ENCODE measurements at places on chromosomes 5 and 9.
A peak's percentile ranks its signal among the peaks of the same experiment; 100 is the strongest.

- H3K36me3 ChIP-seq = no peaks in the 10 kb centered on the region
- DNase-seq = peak; percentile 35
Measured at GRCh38 chr9:108813951-108814601, 41.7 kb downstream of the ACTL7B start.

GRCh38 chr9:3181049-3181953, 337.4 kb upstream of the PUM3 start:
- peaks cover 56% of the 10 kb centered on the region for H3K27me3 ChIP-seq
- peak; percentile 83 for DNase-seq
- peak overlapping the region; percentile 67 for H3K4me3 ChIP-seq
- no peak overlapping the region for H3K27ac ChIP-seq
- H3K36me3 ChIP-seq = no peaks in the 10 kb centered on the region
- H3K4me1 ChIP-seq = peaks cover 19% of the 10 kb centered on the region

DNA sequence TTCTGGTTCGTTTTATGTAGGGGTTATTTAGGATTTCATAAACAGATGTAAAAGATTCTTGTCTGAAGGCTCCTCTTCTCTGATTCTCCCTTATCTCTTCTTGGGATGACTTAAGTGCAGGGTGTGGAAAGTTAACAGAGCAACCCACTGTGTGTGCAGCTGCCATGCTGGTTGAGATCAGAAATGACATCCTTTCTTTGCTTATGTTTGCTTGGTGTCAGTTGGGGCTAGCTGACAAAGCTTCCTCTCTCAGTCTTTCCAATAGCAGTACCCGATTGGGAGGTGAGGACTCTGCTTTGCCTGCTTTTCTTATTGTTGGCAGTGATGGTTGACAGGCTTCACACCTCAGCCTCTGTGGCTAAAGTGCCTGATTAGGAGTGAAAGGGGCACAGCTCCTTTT, 26.5 kb downstream of the OGN start:
- H3K27ac ChIP-seq = no peak overlapping the region
- peaks cover 7% of the 10 kb centered on the region for H3K4me1 ChIP-seq
- H3K4me3 ChIP-seq = no peak overlapping the region
- H3K27me3 ChIP-seq = no peaks in the 10 kb centered on the region
- no peak for DNase-seq

- no peaks in the 10 kb centered on the region for H3K36me3 ChIP-seq
- H3K27me3 ChIP-seq = no peaks in the 10 kb centered on the region
- DNase-seq = no peak
- peaks cover 12% of the 10 kb centered on the region for H3K4me1 ChIP-seq
- no peak overlapping the region for H3K27ac ChIP-seq
Measured at GRCh38 chr9:4362281-4362680, 62.4 kb upstream of the GLIS3 start.

DNA sequence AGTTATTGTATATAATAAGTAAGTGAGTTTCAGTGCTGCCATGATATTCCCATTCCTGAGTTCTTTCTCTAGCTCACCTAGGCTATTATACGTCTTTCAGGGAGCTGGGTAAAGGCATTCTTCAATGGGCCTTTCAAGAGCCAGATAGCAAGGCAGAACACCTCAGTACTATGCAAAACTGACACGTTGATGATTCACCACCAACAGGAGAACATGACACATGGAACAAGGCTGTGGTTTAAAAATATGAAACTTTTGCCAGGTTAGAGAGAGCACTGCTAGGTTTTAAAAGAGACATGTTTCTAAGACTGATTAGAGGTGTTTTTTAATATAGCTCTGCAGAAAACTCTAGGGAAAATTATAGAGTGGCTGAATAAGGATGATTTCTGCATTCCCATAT, 95.9 kb downstream of the UGCG start:
- H3K27ac ChIP-seq = no peak overlapping the region
- no peaks in the 10 kb centered on the region for H3K27me3 ChIP-seq
- H3K36me3 ChIP-seq = no peaks in the 10 kb centered on the region
- no peak for DNase-seq
- H3K4me1 ChIP-seq = no peaks in the 10 kb centered on the region
- no peak overlapping the region for H3K4me3 ChIP-seq

GRCh38 chr5:80125962-80126480, 90.9 kb downstream of the THBS4 start:
- DNase-seq = no peak
- no peaks in the 10 kb centered on the region for H3K27me3 ChIP-seq
- H3K36me3 ChIP-seq = no peaks in the 10 kb centered on the region
- peaks cover 16% of the 10 kb centered on the region for H3K4me1 ChIP-seq
- H3K27ac ChIP-seq = no peak overlapping the region

GRCh38 chr5:74009502-74009901, 383.5 kb downstream of the ARHGEF28 start:
- no peak overlapping the region for H3K4me3 ChIP-seq
- H3K4me1 ChIP-seq = peaks cover 3% of the 10 kb centered on the region
- no peaks in the 10 kb centered on the region for H3K36me3 ChIP-seq
- H3K27me3 ChIP-seq = no peaks in the 10 kb centered on the region

DNA sequence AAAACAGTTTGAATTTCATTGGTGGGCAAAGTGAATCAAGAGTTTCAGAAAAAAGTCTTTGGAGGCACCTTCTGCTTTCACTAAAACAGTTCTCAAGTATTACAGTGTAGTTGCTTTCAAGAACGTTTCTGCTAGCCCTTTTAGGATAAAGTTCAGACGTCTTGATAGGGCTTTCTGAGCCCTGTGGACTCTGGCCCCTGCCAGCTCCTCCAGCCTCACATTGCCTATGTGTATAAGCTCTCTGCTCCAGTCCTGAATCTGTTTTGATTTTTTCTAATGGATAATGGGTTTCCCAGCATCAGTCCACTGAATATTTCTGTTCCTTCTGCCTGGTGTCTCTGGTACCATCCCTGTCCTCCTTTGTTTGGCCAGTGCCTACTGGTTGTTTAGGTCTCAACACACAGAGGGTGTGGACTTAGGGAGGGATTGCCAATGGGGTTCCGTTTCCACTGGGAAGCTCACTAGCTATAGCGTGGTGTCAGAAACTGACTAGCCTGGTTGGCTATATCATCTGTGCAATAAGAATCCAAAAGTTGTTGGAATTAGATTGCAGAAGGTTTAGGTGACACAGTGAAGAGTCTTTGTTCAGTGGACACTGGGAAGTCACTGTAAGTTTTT, 26.4 kb downstream of the ARHGAP26 start:
- no peak overlapping the region for H3K27ac ChIP-seq
- H3K4me1 ChIP-seq = peaks cover 2% of the 10 kb centered on the region
- no peak for DNase-seq

GRCh38 chr9:19618816-19619215, 170.0 kb downstream of the SLC24A2 start:
- no peaks in the 10 kb centered on the region for H3K27me3 ChIP-seq
- H3K4me3 ChIP-seq = no peak overlapping the region
- no peak for DNase-seq
- H3K36me3 ChIP-seq = no peaks in the 10 kb centered on the region
- no peaks in the 10 kb centered on the region for H3K4me1 ChIP-seq
- H3K27ac ChIP-seq = no peak overlapping the region

- no peaks in the 10 kb centered on the region for H3K27me3 ChIP-seq
- DNase-seq = no peak
- H3K36me3 ChIP-seq = no peaks in the 10 kb centered on the region
- no peak overlapping the region for H3K27ac ChIP-seq
- no peak overlapping the region for H3K4me3 ChIP-seq
- no peaks in the 10 kb centered on the region for H3K4me1 ChIP-seq
Measured at GRCh38 chr5:135862744-135863143, 28.3 kb downstream of the SLC25A48 start.

GRCh38 chr5:68114378-68115040, 101.0 kb upstream of the PIK3R1 start:
- no peak overlapping the region for H3K4me3 ChIP-seq
- H3K27me3 ChIP-seq = no peaks in the 10 kb centered on the region
- H3K36me3 ChIP-seq = no peaks in the 10 kb centered on the region
- peaks cover 1% of the 10 kb centered on the region for H3K4me1 ChIP-seq
- DNase-seq = no peak

DNA sequence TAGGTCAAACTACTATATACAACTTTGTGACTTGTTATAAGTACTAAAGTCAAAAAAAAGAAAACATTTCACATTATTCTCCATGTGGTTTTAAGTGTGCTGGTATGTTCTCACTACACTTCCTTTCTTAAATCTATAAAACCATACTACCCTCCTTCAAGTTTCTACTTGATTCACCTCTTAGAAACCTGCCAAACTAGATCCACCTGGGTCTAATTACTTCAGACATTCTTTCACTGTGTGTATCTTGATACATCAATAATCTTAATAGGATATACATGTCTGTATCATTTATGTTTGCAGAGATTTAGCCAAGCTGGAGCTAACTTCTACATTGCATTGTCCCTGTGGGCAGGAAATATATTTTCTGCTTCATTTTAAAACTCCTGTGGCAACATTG, 1012.6 kb downstream of the EFNA5 start:
- DNase-seq = no peak
- no peaks in the 10 kb centered on the region for H3K36me3 ChIP-seq
- H3K27me3 ChIP-seq = no peaks in the 10 kb centered on the region
- H3K4me3 ChIP-seq = no peak overlapping the region
- no peak overlapping the region for H3K27ac ChIP-seq

DNA sequence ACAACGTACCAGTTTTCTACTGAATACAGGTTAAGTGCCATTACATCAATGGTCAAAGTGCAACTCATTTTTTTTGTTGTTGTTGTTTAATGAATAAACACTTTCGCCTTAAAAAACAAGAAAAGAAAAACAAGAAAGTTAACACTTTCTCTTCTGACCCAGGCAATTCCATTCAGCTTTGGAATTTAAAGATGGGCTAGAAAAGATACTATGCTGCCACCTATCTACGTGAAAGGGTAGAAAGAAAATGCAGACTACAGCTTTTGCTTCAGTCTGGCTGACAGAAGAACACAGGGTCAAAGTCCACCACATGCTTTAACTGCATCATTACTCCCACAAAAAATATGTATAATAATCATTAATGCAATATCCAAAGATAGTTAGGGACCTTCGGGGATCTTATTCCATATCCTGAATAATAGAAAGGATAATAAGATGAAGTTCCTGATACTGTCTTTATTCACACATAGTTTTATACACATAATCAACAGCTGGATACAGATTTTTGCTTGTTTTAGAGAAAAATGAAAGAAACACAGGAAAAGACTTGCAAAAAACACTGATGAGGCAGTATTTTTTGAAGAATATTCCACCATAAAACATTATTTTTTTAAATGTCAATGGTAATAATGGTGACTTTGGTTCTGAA, 40.4 kb downstream of the ZDHHC21 start:
- peak; percentile 43 for DNase-seq
- no peak overlapping the region for H3K27ac ChIP-seq
- H3K36me3 ChIP-seq = peaks cover 24% of the 10 kb centered on the region
- no peak overlapping the region for H3K4me3 ChIP-seq

GRCh38 chr5:146785065-146785464, 93.5 kb downstream of the PPP2R2B start:
- no peak overlapping the region for H3K4me3 ChIP-seq
- no peak for DNase-seq
- H3K36me3 ChIP-seq = no peaks in the 10 kb centered on the region
- peaks cover 29% of the 10 kb centered on the region for H3K4me1 ChIP-seq

- H3K27me3 ChIP-seq = no peaks in the 10 kb centered on the region
- no peak for DNase-seq
- no peak overlapping the region for H3K4me3 ChIP-seq
- H3K27ac ChIP-seq = no peak overlapping the region
- H3K4me1 ChIP-seq = peaks cover 56% of the 10 kb centered on the region
- H3K36me3 ChIP-seq = no peaks in the 10 kb centered on the region
Measured at GRCh38 chr9:16625811-16626210, 244.7 kb downstream of the BNC2 start.

DNA sequence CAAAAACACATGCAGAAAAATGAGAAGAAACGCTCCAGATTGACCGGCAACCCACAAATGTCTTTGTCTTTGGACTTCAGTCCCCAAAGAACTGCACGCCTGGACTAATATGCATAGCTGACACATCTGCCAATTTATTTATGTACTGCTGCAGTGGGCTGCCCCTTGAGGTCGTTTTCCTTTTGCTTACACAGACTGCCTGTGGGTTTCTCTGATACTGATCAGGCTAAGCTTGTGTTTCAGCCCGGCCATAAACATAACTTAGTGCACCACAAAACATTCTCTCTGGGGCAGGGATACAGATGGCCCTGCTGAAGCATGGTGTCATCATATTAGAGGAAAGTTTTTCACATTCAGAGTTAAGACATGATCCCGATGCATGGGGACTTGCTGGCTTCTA, 75.4 kb downstream of the NUDT12 start:
- no peaks in the 10 kb centered on the region for H3K4me1 ChIP-seq
- DNase-seq = no peak
- H3K4me3 ChIP-seq = no peak overlapping the region
- no peaks in the 10 kb centered on the region for H3K36me3 ChIP-seq
- H3K27ac ChIP-seq = no peak overlapping the region

- no peaks in the 10 kb centered on the region for H3K27me3 ChIP-seq
- peaks cover 34% of the 10 kb centered on the region for H3K4me1 ChIP-seq
- H3K36me3 ChIP-seq = no peaks in the 10 kb centered on the region
- DNase-seq = peak; percentile 85
- peak overlapping the region; percentile 26 for H3K4me3 ChIP-seq
Measured at GRCh38 chr9:3793971-3794383, 268.2 kb upstream of the RFX3 start.

DNA sequence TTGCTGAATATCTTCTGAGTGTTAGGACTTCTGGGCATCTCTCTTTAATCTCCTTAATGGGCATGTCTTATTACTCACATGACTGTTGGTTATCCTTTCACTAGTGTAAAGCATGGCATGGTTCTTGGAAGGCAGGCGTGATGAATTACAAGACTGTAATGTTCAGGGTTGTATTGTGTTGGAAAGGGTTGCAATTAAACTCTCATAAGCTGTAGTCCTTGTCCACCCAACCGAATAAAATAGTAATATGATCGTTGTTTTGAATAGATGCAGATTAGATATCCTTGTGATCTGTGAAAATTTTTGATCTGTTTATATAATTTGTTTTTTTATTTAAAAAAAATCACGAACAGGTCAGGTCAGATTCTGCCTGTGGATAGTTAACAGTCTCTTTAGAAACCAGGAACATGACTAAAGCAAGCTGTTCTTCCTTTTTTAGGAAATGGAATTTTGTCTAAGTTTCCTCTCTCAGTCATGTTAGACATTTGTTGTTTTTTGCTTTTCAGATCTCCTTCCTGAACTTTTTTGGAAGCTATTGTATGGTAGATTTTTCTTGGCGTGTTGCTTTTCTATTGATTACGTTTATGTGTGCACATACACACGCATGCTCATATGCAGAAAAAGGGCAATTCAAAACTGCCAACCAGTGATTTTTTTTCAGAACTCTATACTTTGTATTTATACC, 121.8 kb downstream of the ARHGEF28 start:
- no peaks in the 10 kb centered on the region for H3K27me3 ChIP-seq
- peaks cover 10% of the 10 kb centered on the region for H3K4me1 ChIP-seq
- no peak overlapping the region for H3K27ac ChIP-seq
- no peaks in the 10 kb centered on the region for H3K36me3 ChIP-seq
- DNase-seq = no peak
- no peak overlapping the region for H3K4me3 ChIP-seq
